ENCODE measurements at places on chromosomes 6 and 20. TPM values are rescaled to one million over a fixed set of nuclear protein-coding genes. Genes with fewer than 3 reads are reported as not detected.
A peak's percentile ranks its signal among the peaks of the same experiment; 100 is the strongest.

Gene GPR31
- polyA plus RNA-seq, result not detected

DNA sequence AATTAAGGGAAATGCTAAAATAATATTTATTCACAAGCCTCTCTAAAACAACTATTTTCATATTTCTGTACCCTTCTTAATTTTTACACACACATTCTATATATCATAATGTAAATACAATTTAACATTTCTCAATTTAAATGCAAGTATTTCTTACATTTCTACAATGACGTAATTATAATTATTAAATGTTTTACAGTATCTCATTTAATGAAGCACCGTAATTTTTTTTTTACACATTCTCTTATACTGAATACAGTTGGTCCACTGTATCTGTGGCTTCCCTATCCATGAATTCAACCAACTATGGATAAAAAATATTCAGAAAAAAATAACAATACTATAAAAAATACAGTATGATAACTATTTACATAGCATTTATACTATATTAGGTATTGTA lies 85.7 kb downstream of the AHI1 start:
- DNase-seq, result no peak

- DNase-seq, result no peak
Measured at GRCh38 chr6:166523782-166524559, 62.5 kb downstream of the RAMACL start.

GRCh38 chr6:169653691-169654090 lies 48.1 kb downstream of the WDR27 start:
- DNase-seq, result no peak

DNA sequence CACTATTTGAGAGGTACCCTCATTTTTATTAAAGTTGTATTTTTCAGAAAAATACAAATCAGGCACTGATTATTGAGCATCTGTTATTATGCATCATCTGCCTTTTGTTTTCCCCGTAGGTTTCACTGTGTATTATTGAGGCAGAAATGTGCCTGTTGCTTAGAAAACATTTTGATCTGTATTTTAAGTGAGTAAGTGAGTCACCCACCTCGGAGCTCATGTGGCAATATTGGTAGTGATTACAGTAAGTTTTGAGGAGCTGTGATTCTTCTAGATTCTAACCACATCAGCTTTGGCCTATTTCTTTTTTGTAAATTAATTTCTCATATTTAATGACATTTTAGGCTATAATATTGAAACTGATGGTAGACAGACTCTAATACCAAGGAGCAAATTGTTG lies 59.6 kb upstream of the LAMP5 start:
- no peak for DNase-seq

DNA sequence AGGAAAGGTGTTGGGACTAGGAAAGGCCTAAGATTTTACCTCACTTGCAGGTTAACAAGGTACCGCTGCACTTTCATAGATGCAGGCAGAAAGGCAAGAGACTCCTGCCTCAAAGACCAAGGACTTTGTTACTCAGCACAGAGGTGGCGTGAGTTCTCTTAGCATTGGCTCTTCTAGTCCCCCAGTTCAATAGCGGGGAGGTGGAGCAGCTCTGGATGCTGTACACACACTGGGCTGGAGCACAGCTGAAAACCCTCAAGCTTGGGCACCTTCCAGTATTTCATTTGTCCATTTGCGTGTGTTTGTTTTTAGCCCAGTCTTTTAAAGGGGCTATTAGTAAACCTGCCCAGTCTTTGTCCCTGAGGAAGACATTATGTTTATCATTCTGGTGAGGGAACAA lies 345.2 kb downstream of the FARS2 start:
- DNase-seq, result no peak

- no peak for DNase-seq
Measured at GRCh38 chr6:131172222-131172621, 37.0 kb downstream of the AKAP7 start.

DNA sequence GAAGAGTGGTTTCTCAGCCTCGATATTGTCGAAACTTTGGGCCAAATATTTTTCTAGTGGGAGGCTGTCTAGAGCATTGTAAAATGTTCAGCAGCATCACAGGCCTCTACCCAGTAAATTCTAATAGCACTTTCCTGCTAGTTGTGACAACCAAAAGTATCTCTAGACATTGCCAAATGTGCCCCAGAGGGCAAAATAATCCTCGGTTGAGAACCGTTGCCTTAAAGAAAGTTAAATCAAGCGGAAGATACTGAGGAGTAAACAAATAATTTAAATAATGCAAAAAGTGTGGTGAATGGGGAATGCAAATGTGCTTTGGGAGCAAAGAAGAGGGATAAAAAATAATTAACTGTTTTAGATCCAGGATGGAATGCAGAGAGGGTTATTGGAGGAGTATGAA lies 106.4 kb upstream of the ASCC3 start:
- no peak for DNase-seq

DNA sequence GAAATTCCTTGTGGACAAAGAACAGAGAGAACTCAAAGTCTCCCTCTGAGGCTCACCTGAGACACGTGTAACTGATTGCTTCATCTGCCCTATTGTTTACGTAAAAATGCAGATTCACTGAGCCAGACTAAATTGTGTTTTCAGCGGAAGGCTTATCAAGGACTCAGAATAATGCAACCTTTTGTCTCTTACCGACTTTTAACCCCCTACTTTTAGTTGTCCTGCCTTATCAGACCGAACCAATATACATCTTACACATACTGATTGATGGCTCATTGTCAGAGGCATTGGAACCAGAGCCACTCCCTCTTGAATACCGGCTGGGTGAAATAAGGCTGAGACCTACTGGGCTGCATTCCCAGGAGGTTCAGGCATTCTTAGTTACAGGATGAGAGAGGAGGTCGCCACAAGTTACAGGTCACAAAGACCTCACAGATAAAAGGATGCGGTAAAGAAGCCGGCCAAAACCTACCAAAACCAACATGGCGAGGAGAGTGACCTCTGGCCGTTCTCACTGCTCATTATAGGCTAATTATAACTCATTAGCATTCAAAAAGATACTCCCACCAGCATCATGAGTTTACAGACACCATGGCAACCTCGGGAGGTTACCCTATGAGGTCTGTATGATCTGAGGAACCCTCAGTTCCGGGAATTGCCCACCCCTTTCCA lies 95.5 kb upstream of the ZNF184 start:
- no peak for DNase-seq

GRCh38 chr6:29628419-29629281 lies 4.3 kb downstream of the GABBR1 start:
- peak; percentile 65 for DNase-seq

- DNase-seq, result no peak
Measured at GRCh38 chr6:108897371-108897770, 49.1 kb downstream of the ARMC2 start.

- DNase-seq, result no peak
Measured at GRCh38 chr20:50020288-50020687, 37.5 kb downstream of the SNAI1 start.

Gene COL11A2
- polyA plus RNA-seq, result 5.4 TPM

DNA sequence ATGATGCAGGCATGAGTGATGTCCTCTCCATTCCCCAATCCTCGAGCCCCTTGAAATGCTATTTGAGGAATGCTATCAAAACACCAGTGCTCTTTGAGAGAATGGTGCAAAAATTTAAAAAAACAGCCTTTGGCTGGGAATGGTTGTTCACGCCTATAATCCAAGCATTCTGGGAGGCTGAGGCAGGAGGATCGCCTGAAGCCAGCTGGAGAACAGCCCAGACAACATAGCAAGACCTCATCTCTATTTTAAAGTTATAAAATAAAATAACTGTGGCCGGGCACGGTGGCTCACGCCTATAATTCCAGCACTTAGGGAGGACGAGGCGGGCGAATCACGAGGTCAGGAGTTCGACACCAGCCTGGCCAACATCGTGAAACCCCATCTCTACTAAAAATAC lies 4.2 kb upstream of the VARS1 start:
- no peak for DNase-seq

Gene PHF10
- 99.5 TPM for polyA plus RNA-seq

DNA sequence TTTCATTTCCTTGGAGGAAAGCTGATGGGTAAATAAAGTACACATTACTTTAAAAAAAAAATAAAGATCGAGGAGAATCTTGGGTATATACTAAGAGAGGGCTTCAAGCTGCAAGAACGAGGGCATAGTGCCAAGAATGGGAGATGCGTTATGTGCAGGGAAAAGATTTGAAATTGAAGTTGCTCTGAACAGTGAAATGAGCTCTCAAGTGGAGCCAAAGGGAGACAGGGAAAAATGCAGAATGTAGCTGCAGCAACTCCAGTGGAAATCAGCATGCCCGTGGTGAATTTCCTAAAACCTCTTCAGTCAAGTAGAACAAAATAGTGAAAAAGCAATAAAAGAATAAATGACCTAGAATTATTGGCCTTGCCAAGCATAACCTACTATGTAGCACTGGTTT lies 11.4 kb upstream of the COL9A1 start:
- no peak for DNase-seq

Gene EMILIN3
- 7.5 TPM for polyA plus RNA-seq

DNA sequence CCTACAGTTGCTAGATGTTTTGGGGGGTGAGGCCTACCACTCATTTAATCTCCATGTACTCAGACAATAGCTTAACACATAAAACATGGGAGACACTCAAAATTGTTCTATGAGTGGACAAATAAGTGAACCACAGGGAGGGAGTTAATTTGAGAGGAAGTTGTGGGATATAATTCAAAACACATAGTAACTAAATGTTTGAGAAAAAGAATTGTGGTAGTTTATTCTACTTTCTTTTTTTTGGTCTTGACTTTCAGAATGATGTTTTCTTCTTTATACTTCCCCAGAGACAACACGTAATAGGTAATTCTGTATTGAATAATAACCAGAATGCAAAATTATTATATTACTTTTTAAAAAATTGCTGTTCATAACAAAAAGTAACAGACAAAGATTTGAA lies 453.8 kb downstream of the RFPL4B start:
- DNase-seq, result no peak

DNA sequence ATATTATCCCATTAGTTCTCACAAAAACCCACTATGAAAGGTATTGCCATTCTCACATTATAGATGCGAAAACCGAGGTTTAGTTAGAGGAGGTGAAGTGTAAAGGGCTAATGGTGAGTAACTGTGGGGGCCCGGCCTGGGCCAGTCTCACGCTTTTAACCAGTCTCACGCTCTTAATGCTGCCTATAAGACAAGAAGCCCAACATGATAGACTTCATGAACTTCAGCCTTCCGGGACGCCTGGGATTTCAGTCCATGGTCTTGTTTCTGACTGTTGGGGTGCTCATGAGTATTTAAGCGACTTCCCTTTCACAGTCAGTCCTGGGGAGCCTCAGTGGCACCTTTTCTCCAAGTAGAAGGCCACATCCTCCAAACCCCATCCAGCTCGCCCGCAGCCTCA lies 31.7 kb downstream of the AGPAT4 start:
- DNase-seq, result no peak

DNA sequence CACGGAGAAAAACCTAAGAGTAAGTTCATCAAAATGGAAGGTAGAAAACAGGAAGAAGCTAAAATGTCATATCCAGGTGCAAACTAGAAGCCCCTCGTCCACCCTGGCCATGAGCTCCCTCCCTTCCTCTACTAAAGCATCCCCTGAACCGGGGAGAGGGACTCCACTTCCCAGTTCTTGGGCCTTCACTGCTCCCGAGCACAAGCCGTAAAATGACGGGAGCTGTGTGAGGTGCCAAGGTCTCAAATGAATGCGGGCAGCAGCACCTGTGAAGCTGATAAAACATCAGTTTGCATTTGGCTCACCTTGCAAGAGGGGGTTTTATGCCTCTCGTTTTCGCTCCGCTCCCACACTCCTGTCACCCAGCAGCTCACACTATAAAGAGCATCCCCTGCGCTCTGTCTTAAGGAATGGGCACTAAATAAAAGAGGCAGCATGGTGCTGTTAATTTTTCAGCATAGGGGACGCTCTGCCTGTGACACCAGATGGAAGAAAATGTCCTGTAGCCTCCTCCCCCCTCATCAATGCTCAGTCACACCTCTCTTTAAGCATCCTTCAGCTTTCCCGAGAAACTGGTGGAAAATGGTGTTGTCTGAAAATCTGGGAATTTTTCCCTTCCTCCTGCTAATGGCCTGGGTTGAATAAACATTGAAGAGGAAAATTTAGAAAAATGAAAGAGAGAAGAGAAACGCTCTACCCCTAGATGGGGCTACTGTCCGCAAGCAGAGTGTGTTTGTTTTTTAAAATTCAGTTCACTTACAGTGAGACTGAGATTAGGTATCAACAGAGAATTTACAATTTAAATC lies 563.0 kb upstream of the AGPAT4 start:
- DNase-seq, result no peak

GRCh38 chr6:149324428-149324827 lies 6.9 kb downstream of the TAB2 start:
- DNase-seq, result no peak

Gene PRKN
- polyA plus RNA-seq, result 9.6 TPM

DNA sequence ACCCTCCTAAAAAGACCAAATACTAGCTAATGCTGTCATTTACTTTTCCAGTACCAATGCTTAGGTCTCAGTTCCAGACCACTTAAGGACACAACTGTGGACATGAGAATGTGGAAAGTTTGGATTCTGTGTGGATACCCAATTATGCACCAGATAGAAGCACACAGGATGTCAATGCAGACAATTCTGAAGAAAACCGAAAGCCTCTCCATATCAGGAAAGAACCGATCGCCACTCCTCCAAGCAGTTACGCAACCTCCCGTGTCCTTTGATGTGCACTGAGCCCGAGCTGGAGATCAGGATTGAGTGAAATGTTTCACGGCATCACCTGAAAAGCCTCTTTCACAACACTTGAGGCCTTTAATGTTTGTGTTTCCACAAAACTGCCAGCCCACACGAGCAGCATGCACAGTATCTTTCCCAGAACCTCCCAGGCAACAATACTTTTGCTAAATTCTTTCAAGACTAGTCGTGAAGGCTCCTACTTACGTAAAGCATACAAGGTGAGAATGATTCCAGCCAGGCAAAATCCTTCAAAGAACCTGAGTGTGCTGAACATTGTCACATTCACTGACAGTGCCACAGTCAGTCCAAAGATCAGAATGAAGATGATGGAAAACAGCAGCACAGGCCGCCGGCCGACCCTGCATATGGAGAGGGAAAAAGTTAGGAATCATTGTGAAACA lies 47.0 kb downstream of the SLC22A23 start:
- no peak for DNase-seq

DNA sequence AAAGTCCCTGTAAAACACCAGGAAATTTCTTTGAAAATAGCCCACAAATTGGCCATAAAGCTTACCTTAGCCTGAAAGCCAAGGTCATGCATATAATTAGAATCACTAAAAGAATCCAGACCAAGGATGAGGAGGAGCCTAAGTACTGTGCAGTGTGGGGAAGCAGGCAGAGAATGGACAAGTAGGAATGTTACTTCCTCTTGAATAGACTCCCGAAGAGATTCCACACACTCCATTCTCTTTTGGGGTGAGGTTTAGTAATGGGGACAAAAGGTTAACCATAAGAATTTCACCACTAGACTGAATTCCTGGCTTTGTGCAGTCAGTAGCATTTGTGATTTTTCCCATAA lies 27.5 kb upstream of the MARCKS start:
- no peak for DNase-seq

Gene DDO
- 0.59 TPM for polyA plus RNA-seq

Gene MEI4
- 1.8 TPM for polyA plus RNA-seq

Gene CARMIL1
- polyA plus RNA-seq, result 109 TPM

Gene MUCL3
- polyA plus RNA-seq, result not detected

Gene RAB44
- polyA plus RNA-seq, result 0.06 TPM
